ENCODE measurements at places on chromosomes 4 and X.
A peak's percentile ranks its signal among the peaks of the same experiment; 100 is the strongest.

GRCh38 chr4:90121676-90122354, 5.4 kb upstream of the CCSER1 start:
- DNase-seq: no peak

- DNase-seq: no peak
Measured at GRCh38 chr4:28947374-28947773, 1772.8 kb upstream of the PCDH7 start.

- DNase-seq: no peak
Measured at GRCh38 chr4:18020145-18020670, 1.3 kb downstream of the LCORL start.

DNA sequence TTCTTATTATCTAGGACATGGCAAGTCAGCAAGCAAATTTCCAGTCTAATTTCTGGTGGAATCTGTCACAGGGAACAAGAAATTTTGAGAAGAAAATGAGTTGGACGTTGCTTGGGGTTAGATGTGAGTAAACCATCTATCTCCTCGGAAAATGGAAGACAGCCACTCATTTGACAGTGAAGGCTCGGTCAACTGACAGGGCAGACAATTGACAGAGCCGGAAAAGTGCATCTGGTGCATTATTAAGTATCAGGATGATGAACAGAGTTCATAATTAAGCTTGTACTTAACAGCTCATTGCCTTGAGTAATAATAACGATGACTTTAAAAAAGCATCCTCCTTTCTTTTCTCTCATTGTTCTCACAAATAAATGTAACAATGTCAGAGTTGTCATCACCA, 168.4 kb downstream of the MAD2L1 start:
- DNase-seq: no peak

DNA sequence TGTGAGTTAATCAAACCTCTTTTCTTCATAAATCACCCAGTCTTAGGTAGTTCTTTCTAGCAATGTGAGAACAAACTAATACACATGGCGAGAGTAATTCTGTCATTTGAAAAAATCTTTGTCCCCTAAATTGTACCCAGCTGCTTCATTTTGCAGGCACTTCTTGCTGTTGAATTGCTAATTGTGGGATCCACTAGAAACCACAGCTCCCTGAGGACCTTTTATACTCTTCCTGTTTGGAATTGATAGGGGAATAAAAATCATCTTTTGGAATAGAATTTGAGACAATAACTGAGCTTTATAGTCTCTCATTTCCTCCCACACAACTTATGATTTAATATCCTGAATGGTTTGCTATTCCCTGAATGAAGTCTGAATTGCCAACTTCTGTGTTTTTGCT, 170.2 kb downstream of the PACRGL start:
- DNase-seq: no peak

DNA sequence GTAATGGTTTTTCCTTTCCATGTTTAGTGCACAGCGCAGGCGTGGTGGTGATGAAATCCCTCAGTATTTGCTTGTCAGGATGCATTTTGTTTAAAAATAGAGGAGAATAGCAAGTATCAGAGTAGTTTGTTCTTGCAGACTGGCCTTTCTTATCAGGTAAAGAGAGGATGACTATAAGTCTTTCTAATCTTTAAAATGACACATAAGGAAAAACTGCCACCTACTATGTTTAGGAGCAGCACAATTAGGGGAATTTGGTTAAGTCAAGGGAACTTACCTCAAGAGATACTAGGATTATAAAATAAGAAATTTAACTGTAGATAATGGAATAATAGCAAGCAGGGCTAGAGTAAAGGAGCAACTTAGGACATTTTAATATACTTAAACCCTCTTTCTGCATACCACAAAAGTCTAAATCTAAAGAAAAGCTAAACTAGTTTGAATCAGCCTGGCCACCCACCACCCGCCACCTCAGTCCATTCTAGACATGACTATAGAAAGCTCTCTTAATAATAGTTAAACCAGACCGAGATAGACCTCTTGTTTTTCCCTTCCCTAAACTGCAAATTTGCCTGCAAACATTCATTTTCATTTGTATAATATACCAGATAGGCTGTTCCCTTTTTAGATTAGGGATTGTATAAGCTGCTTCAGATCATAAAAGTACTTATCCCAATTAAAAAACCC, 62.0 kb downstream of the APOOL start:
- no peak for DNase-seq

DNA sequence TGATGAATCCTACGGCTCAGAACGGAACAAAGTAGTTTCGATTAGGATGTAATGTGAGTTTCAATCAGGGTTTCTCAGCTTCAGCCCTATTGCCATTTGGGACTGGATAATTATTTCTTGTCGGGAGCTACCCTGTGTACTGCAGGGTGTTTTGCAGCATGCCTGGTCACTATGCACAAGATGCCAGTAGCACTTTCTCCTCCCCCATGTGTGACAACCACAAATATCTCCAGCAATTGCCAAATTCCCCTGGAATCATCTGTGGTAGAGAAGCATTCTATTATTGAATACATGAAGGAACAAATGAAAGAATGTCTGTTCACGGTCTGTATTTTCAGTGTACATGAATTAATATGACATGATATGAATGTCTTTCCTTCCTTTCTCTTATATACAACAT, 782.9 kb upstream of the FTHL17 start:
- DNase-seq: no peak

- DNase-seq: no peak
Measured at GRCh38 chr4:95212692-95213091, 336.1 kb downstream of the UNC5C start.

GRCh38 chrX:96435378-96436035, 249.1 kb upstream of the DIAPH2 start:
- DNase-seq: no peak

DNA sequence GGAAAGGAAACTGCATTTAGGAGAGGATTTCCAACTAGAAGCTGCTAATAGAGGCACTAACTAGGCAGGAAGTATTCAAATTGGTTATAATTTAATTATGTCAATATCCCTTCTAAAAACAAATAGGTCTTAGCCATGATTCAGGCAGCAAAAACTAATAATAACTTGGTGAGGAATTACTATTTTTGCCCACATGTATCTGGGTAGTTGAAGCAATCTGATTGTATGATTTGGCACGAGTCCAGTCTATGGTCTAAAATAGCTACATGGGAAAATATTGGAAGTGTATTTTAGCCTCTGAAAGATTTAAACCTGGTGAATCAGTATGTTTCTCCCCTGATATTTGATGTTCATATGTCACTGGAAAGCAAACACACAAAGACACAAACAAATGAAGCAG, 62.2 kb downstream of the MFAP3L start:
- DNase-seq: no peak

GRCh38 chr4:38663090-38663800, 754 bp upstream of the KLF3 start:
- DNase-seq: no peak

- DNase-seq: no peak
Measured at GRCh38 chr4:25235401-25235800, 1.6 kb downstream of the PI4K2B start.

GRCh38 chr4:105805501-105806120, 89.7 kb upstream of the NPNT start:
- DNase-seq: no peak

DNA sequence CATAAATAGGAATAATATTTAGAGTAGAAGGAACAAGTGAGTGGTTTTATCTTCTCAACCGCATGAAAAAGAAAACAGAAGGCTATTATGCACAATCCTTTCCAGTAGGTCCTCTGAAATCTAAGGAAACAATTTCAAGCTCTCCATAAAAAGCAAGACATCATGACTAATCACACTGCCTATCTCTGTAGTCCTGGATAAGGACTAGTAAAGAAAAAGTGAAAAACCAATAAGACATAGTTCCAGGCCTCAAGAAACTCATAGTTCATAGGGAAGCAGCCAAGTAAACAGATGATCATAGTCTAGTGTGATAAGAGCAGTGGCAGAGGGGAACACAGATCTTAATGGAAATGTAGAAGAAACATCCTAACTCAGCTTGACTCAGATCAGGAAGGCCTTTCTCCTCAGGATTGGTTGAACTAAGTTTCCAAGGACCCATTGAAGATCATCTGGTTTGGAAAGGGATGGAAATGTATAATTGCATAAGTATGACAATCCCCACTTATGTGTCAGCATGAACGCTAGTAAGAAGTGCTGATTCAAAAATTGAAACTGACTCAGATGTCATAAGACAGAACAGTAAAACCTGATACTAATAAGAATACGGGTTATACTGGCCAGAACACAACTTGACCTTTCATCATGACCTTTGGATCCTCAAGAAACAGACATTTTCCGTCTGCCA, 155.3 kb downstream of the GRIA3 start:
- DNase-seq: peak; percentile 53

- DNase-seq: no peak
Measured at GRCh38 chr4:94803181-94803580, 45.4 kb downstream of the BMPR1B start.

DNA sequence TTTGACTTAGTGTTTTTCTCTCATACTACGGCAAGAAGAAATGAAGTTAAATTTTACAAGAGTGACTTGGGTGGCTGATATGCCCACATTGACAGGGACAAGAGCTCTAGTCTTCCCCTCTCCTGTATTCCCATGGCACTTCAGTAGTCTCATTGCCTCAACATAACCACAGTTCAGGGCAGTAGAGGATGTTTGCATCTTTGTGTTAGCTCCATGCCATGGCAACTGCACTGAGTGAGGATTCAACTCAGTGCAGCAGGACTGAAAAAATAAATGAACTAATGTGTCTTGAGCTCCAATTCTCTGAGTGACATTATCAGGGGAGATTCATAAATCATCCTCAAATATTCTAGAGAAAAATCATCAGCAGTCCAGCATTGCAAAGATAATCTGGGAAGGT, 78.8 kb downstream of the TET2 start:
- no peak for DNase-seq

- no peak for DNase-seq
Measured at GRCh38 chrX:26651755-26652154, 435.8 kb downstream of the MAGEB5 start.

GRCh38 chrX:22164770-22165388, 107.8 kb upstream of the CBLL2 start:
- peak; percentile 11 for DNase-seq

DNA sequence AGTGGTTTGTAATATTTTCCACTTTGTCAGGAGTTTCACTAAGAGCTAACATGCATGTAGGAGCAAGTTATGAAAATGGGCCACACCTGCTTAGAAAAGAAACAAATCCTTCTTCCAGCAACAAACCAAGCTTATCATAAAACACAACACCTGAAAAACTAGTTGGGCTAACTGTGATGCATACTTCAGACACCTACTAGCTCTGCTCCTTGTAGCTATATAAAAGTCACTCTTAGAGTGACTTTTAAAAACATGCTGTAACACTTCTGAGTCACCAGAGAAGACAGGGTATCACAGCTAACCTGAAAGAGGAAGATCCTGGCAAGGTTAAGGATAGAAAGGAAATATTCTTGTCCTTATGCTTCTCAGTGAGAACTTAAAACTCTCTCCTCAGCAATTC, 3.6 kb upstream of the SLAIN2 start:
- DNase-seq: no peak

DNA sequence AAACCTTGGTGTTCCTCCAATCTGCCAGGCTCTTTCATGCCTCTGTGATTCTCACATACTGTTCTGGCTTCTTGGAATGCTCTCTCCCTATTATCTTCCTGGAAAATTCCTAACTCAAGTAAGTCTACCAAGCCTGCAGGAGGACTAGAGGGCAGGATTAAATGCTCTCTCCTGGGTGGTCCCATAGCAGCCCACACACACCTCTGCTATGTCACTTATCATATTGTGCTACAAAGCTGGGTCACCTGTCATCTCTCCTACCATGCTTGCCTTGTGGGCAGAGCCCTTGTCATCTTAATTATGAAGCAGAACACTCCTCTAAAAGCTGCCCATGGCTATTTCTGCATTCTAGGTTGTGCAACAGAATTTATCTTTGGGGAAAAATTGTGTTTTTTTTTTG, 344.5 kb upstream of the NOCT start:
- no peak for DNase-seq

- no peak for DNase-seq
Measured at GRCh38 chr4:82954212-82954611, 53.7 kb downstream of the THAP9 start.

GRCh38 chr4:128800701-128801284, 8.7 kb upstream of the JADE1 start:
- DNase-seq: no peak

DNA sequence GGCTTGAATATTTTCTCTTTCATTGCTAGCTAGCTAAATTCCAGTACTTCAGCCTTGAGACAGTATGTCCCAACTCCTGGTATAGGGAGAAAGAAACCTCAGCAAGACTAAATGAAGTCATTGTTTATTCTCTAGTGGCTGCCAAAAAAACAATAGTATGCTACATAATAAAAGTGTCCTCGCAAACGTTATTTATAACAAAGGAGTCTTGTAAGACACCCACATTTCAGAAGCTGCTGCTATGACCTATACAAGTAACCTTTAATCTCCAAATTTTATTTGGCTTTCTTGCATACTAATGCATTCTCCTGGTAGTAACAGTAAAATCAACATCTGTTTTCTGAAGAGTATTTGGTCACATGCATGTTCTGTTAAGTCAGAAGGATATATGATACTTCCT, 28.8 kb downstream of the NEK1 start:
- peak; percentile 47 for DNase-seq

GRCh38 chr4:112185334-112185733, 40.1 kb downstream of the FAM241A start:
- DNase-seq: no peak

DNA sequence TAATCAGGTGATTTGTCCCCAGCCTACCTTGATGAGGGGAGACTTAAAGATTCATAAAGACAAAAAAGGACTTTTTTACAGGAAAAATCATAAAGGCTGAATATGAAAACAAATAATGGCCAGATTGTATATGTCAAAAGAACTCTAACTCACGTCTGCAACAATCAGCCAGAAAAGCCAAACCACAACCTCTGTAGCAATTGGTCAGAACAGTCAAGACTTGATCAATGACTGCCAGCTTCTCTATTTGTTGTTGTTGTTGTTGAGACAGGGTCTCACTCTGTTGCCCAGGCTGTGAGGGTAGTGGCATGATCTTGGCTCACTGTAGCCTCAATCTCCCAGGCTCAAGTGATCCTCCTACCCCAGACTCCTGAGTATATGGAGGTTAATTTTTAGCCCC, 35.9 kb upstream of the PPA2 start:
- DNase-seq: no peak

DNA sequence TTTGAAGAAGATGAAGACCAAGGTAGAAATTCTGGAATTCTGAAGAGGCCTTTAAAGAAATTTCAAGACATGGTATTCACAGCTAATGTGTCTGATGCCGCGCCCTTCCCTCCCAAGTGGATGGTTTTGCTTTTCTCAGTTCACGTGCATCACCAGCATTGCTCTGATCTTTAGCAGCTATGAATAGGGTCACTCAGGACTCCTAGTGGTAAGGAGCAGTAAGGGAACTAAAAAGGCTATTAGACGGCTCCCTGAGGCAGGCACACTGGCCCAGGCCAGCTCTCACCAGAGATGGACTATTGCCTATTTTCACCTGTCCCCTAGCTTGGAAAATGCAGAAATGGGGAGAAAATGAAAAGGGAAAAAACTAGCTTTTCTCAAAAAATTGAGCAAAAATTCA, 447.5 kb upstream of the RASGEF1B start:
- DNase-seq: no peak

All from GM04504 (cell line).